Anterior cingulate cortex (tissue), 58 donors: ENCODE measurements at places on chromosomes 2 and 18.

DNA sequence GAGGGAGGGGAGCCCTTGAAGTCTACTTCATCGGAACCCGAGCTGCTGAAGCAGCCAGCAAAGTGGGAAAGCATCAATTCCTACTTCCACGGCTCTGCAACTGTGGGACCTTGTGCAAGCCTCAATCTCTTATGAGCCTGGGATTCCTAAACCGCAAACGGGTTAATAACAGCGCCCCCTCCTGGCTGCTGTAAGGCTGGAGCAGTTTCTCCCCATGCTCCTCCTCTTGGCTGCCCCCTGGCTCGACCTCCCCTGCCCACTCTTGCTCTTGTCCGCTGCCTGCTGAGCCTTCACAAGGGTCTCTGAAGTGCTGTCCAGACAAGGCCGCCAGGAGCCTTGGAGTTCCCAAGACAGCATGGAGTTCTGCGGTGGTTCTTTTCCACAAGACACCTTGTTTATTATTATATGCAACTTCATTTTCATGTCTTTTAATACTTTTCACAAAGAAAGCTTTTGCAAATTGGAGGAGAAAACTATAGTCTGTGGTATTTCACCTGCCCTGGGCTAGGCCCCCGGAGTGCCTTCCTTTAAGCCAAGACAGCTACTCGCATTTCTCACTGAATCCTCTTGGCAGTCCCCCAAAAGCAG lies 157.2 kb downstream of the DDX1 start:
- no peak for DNase-seq

DNA sequence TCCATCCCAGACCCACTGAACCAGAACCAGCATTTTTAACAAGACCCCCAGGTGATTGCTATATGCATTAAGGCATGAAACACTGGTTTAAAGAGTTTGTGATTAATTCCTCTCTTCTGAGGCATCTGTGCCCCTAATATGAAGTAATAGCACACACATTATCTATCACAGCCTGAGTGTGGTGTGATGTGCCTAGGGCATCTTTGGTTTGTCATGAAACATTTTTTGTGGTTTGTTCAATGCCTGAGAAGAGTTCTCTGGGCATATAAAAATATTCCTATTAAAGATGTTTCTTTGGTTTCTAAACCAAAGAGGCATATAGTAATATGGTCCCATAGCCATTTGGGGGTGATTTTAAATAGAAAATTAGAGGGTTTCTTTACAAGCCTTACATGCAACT lies 221.7 kb upstream of the SPOPL start:
- no peak for DNase-seq

GRCh38 chr2:216033403-216033802 lies 20.1 kb upstream of the MREG start:
- no peak for DNase-seq

- no peak for DNase-seq
Observed at GRCh38 chr2:33378556-33379210, 97.8 kb upstream of the RASGRP3 start.

DNA sequence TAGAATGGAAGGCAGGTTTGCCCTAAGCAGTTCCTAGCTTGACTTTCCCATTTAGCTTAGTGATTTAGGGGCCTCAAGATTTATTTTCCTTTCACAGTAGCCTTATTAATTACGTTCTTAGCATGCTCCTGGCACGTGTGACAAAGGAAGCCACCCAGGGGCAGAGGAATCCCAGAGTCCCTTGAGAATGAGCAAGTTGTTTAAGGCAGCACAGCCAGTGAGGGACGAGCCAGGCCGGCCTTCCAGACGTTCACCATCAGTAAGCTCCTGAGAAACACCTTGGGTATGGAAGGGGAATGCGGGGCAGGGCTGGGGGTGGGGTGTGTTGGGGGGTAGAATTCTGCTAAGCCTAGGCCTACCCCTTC lies 76.3 kb downstream of the SOWAHC start:
- DNase-seq, result no peak

GRCh38 chr18:71405169-71405809 lies 1116.4 kb downstream of the SOCS6 start:
- DNase-seq, result no peak
